ENCODE measurements at places on chromosomes 13 and 19.

DNA sequence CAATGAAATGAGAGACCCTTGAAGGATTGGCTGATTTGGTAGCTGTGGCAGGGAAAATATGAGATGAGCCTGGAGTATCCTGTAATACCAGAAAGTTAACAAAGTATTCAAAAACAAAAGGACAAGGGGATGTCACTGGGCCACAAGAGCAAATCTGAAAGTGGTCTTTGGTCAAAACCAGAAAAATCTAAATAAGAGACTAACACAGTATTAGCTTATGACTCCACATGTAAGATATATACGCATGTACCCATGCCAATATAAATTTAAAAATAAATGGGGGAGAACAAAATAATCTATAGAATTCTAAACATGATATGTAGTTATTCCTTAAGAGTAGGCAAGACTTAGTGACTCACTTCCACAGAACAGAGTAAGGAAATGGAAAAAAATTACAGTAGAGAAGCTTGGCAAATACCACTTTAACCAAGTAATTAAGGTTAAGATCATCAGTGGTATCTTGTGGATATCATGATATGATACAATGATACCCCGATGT lies 16.9 kb downstream of the KLF12 start:
- ATAC-seq = no peak

DNA sequence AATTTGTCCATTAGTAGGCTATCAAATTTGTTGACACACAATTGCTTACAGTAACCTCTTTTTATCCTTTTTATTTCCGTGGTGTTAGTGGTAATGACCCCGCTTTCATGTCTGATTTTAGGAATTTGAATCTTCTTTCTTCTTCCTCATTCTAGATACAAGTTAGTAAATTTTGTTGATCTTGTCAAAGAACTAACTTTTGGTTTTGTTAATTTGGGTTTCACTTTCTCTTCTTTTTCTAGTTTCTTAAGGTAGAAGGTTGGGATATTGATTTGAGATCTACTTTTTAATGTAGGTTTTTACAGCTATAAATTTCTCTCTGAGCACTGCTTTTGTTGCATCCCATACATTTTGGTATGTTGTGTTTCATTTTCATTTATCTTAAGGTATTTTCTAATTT lies 53.3 kb upstream of the SLC7A1 start:
- ATAC-seq = no peak

DNA sequence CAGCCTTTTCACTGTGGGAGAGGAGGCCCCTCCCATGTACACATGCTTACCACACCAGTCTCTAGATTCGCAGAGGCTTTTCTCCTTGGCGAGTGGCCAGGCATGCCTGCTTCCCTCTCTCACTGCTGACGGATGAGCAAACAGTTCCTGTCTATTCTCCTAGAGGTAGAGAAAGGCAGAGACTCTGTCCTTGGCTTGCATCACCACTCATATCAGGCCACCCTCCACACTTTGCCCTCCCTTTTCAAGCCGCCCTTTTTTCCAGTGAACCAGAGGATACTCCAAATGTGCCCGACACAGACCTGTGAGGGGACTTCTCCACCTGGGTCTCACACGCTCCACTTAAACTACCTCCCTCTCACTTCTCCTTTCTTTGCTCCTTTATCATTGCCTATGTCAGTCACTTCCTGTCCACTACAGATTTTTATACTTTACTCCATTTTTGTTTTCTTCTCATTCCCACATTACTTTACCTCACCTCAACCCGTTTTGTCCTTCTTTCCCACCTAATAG lies 284.6 kb downstream of the DNAJC15 start:
- ATAC-seq = peak; percentile 89

GRCh38 chr19:47021536-47022139 lies 2.0 kb downstream of the NPAS1 start:
- ATAC-seq = peak; percentile 37

DNA sequence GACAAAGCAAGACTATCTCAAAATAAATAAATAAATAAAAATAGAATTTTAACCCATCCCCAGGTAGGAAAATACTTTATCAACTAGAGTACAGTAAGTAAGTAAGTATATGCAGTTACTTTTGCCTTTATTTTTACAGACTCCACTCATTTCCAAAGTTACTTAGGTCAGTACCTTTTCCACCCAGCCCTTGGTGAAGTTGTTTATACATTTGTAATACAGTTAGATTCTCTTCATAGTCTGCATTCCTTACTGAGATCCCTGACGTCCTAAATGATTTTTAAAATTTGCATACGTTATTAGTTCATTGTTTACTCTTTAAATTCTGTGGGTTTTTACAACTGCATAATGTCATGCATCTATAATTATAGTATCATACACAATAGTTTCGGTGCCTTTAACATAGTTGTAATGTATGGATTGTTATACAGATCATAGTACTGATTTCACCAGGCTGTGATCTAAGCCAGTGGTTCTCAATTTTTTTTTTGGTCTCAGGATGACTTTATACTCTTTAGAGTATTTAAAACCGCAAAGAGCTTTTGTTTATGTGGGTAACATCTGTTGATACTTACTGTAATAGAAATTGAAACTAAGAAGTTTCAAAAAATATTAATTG lies 10.4 kb downstream of the SETDB2 start:
- ATAC-seq = peak; percentile 33

Measured in SK-N-SH treated with all-trans-retinoic acid at 6 μM for 48 hours (cell line).